ENCODE measurements at places on chromosomes 11 and 22. TPM values are rescaled to one million over a fixed set of nuclear protein-coding genes. Genes with fewer than 3 reads are reported as not detected.

- no peak for DNase-seq
Measured at GRCh38 chr11:61628662-61628970, 47.7 kb upstream of the SYT7 start.

- DNase-seq, result no peak
Measured at GRCh38 chr11:110903830-110904229, 191.6 kb upstream of the ARHGAP20 start.

- DNase-seq, result no peak
Measured at GRCh38 chr22:30747493-30747892, 52.8 kb downstream of the OSBP2 start.

GRCh38 chr22:26783885-26784284 is 126.5 kb downstream of the MIAT start:
- no peak for DNase-seq

GRCh38 chr11:1482581-1483444 is 3.8 kb downstream of the MOB2 start:
- DNase-seq, result no peak

- DNase-seq, result no peak
Measured at GRCh38 chr11:77656362-77656761, 18.8 kb upstream of the CLNS1A start.

DNA sequence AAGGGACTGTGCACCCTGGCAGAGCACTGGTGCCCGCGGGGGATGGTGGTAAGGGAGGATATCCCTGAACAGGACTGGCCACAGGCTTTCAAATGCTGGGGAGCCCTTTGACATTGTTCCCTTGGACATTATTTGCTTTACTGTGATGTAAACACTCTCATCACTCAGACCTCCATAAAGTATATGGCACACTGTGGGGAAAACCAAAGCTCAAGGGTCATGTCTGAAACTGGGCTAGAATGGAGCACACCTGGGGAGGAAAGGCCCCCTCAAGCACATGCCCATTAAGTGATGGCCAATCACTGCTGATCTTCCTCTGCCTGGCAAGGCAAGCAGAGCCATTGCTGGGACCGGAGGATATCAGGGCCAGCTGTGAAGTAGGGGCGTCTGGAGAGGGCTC is 60.9 kb upstream of the TENM4 start:
- DNase-seq, result no peak

The ENTHD1 gene
- total RNA-seq, result not detected

The APOL4 gene
- 2.7 TPM for total RNA-seq

The SEC14L3 gene
- total RNA-seq, result not detected
